T-helper 2 cell (primary cell): ENCODE measurements at places on chromosomes 5 and 9.

DNA sequence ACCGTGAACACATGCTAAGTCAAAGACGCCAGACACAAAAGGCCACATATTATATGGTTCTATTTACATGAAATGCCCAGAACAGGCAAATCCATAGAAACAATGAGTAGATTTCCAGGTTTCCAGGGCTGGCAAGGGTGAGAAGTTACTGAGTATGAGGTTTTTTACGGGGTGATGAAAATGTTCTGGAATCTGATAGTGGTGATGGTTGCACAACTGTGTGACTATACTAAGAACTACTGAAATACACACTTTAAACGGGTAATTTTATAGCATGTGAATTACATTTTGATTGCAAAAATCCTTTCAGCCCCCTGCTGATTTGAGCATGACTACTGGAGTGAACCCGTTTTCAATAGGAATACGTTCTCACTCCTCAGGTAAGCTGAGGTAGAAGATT is 46.7 kb upstream of the TBC1D9B start:
- DNase-seq: no peak

- no peak for DNase-seq
Measured at GRCh38 chr9:121350993-121351561, 19.0 kb downstream of the STOM start.

DNA sequence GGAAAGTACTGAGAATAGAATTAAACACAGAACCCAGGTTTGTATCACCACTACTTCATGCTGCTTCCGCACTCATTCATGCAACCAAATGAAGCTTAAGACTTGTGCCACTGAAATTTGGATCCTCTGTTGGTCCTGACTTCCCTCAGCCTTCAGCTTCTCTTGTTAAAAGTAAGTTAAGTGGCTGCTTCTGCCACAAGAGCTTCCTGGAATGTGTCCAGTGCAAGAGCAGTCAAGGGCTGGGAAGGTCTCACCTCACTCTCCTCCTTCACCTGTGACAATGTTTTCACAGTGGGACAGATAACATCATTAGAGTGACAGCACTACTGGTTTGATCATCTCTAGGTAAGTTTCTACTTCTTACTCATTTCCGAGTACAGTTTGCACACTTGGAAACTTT is 7.9 kb downstream of the SNCAIP start:
- no peak for DNase-seq

DNA sequence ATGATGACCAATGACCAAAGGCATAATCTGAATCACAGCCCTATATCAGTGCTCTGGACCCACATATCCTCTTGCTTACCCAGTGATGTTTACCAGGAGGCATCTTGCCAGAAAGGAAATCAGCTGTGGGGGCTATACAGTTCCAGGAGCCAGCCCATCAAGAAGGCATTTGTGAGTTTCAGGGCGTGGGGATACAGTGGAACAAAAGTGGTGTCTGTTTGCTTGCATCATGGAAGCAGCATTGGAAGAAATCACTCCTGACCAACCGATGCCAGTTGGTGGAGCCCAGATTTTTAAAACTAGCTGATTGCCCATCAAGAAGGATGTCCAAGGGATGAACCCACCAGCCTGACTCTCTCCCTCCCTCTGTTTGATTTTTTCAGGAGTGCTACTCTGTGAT is 106.5 kb upstream of the EGFLAM start:
- no peak for DNase-seq

- no peak for DNase-seq
Measured at GRCh38 chr9:19781240-19781639, 7.6 kb downstream of the SLC24A2 start.

DNA sequence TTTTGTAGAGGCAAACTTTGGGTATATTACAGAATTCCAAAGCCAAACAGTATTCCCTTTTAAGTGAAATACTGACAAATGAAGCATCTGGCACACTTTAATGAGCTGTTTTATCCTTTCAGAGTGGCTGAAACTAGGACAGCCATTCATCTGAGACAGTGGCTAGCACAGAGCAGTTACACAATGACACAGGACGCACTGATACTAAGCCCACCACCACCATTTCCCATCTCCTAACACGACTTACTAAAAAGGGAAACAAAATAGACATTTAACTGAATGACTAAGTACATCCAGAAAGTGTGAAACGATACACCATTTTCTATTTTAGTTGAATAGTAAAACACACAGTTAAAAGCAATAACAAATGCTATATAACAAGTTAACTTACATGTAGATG is 120.4 kb upstream of the RETREG1 start:
- no peak for DNase-seq

- DNase-seq: no peak
Measured at GRCh38 chr5:57816108-57816507, 333.5 kb upstream of the ACTBL2 start.

GRCh38 chr5:140548791-140549190 is 1.3 kb downstream of the EIF4EBP3 start:
- DNase-seq: no peak
